ENCODE measurements at places on chromosomes 6 and 20.

DNA sequence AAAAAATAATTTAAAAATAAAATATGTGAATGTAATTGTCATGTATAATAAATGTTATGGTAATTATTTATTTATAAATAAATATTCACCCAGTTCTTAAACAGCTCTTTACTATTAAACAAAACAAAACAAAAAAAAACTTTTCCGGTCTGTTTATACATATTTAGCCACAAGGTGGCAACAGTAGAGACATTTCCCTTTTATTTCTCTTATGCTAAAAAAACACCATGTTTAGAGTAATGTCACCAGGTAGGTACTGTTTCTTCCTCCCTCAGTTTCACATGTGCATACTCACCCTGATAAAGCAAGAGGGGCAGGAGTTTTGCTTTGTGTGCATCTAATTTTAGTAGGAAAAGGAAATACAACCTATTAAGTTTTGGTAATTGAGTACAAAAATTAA is 610.4 kb upstream of the IMPG1 start:
- no peak for DNase-seq

- no peak for DNase-seq
Observed at GRCh38 chr6:28988536-28989311, 16.4 kb downstream of the ZNF311 start.

DNA sequence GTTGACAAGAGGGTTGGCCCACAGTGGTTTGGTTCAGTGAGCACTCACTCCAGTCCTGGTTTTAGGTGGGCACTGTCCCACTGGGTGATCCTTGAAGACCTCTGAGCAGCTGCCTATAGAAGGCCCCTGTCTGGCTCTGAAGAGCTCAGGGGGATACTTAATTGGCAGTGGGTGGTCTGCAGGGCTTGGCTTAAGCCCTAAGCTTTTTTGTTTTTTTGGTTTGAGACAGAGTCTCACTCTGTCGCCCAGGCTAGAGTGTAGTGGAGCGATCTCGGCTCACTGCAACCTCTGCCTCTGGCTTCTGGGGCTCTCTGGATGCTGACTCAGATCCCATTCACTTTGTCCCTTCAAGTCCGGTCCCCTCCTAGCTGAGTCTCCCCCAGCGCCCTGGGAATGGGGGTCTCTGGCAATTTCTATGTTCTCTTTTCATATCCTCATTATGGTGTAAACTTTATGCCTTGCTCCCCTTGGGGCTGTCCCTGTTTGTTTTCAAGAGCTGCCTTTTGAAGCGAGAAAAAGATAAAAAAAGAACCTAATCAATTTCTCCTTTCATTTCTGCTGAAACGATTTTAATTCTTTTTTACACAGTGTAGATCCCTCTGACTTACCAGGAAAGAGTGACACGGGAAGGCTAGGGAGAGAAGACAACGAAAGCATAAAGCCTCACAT is 12.2 kb upstream of the KCNG1 start:
- no peak for DNase-seq

DNA sequence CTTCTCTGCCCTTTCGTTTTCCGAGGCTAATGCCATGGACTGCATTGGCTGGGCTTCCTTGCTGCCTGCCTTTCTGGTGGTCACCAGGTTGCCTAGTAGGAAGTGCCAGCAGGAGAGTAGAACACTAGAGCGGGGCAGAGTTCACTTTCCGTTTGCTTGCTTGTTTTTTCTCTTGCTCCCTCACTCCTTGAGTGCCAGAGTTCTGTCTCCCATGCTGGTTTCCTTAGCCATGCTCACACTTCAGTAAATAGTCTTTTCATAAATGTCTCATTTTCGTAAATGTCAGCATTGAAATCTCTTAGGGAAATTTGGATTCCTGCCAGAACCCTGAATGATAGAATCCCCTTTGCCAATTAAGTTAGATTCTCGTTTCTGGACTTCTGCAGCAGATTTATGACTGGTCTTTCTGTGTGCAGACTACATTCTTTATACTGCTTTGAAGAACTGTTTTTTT is 63.9 kb downstream of the FAM83B start:
- DNase-seq, result no peak

DNA sequence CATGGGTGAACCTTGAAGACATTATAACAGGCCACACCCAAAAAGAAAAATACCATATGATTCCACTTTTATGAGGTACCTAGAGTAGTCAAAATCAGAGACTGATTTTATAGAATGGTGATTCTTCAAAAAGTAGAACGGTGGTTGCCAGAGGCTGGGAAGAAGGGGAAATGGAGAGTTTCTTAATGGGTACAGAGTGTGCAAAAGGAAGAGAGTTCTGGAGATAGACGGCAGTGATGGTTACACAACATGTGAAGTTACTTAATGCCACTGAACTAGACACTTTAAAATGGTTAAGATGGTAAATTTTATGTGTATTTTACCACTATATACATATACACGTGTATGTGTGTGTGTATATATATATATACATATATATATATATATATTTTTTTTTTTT is 80.8 kb downstream of the PRND start:
- DNase-seq, result no peak

GRCh38 chr6:75217193-75217592 is 11.3 kb upstream of the COL12A1 start:
- DNase-seq, result no peak

GRCh38 chr6:88360203-88360797 is 194.2 kb upstream of the CNR1 start:
- no peak for DNase-seq

DNA sequence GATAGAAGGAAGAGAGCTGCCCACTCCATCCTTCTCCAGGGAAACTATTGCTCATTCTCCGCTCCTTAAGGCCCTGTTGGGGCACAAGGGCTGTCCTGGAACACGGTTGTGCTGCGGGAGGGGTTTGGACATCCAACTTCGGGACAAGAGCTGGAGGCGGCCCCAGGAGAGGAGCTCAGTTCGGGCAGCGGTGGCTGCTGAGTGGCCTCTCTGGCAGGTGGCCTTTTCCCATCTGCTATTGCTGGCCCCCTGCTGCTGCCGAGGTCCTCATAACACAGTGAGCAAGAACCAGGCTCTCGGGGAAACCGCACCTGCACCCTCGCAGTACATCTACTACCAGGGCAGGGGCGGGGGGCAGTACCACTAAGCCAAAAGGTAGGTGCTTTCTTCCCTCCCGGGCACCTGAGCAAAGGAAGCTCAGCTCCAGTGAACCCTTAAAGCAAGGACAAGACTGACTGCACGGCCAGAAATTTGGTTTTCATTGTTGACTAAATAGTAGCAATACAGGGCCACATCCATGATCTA is 63.7 kb downstream of the PSMG4 start:
- DNase-seq, result no peak

Measured in right lung (tissue), 10 donors.